Lower lobe of right lung (tissue), 2 donors: ENCODE measurements at places on chromosomes 6 and 20. TPM values are rescaled to one million over a fixed set of nuclear protein-coding genes. Genes with fewer than 3 reads are reported as not detected.

DNA sequence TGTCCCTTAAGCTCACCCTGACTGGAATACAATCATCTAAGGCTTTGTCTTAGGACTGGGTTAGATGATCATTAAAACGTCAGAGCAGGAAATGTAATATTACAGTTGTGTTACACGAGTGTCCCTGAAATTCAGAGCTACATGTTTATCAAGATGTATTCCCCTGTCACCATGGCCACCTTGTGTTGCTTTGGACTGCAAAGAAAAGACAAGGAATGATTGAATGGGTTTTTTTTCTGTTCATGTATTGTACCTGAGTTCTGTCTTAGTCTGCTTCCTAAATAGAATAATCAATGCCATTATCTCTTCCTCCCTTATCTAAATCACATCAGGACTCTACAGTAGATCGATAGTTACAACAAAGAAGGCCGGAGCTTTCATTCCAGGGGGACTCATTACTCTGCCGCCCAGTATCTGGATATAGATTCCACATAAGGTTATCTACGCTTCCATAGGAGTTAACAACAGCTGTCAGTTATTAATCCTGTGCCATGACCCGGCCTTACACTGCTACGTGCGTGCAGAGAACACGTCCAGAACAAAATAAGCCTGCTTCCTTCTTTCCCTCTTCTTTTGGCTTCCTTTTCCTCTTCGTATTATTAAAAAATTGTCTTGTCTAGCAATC lies 274.1 kb upstream of the SASH1 start:
- no peak for DNase-seq

DNA sequence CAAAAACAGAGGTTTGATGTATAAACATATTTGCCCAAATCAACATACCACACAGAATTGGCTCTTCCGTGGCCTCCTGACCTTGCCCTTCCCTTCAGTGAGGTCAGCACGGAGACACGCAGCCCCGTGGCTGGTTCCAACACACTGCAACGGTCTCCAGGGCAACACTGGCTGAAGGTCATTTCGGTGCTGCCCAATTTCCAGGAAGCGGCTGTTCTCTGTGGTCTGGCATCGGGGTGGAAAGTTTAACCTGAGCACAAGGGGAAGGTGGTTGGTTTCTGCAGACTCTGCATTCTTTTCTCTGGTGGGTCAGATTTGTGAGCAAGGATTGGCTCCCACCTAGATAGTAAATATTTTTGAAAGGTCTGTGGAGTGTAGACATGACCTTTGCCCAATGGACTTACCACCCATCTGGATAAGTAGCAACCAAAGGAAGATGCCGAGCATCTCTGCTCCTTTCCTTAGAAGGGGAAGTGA lies 177.6 kb upstream of the PHACTR1 start:
- DNase-seq: peak; percentile 48

DNA sequence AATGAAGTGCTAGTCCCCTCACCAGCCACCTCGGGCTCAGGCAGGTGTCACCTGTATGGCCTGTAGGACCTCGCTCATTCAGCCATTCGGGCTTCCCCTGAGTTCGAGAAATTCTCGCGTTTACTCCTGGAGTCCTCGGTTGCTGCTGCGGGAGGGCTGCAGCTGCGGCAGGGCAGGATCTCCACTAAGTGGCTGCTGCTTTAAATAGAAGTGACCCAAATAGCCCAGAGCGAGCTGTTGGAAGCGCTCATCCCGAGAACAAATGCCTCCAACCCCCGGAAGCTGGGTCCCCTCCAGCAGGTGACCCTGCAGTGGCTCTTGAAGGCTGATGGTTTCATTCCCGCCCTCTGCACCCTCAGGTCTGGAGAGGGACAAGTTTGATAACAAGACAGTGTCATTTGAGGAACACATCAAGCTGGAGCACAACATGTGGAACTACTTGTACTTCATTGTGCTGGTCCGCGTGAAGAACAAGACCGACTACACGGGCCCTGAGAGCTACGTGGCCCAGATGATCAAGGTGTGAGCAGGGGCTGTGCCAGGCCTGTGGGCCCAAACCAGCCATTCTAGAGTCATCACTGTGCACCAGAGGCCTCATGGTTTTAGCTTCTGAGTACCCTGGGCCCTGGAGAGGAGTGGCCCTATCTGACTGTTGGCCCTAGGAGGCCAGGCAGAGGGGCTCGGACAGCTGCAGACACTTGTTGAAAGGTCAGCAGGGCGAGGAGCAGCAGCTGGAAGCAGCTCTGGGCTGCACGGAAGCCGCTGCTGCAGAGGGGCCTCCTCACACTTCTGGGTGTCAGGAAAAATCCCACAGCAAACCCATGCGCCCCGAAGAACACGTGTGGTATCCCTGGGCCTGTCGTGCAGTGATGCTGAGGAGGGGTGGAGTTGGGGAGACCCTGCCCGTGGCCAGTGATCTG lies 18.1 kb downstream of the UQCC2 start:
- DNase-seq: no peak

- DNase-seq: peak; percentile 100
These were observed 588 bp upstream of the ACSS2 start for GRCh38 chr20:34875642-34876405.

GRCh38 chr20:47318027-47318585 lies 38.4 kb downstream of the ZMYND8 start:
- DNase-seq: peak; percentile 52

DNA sequence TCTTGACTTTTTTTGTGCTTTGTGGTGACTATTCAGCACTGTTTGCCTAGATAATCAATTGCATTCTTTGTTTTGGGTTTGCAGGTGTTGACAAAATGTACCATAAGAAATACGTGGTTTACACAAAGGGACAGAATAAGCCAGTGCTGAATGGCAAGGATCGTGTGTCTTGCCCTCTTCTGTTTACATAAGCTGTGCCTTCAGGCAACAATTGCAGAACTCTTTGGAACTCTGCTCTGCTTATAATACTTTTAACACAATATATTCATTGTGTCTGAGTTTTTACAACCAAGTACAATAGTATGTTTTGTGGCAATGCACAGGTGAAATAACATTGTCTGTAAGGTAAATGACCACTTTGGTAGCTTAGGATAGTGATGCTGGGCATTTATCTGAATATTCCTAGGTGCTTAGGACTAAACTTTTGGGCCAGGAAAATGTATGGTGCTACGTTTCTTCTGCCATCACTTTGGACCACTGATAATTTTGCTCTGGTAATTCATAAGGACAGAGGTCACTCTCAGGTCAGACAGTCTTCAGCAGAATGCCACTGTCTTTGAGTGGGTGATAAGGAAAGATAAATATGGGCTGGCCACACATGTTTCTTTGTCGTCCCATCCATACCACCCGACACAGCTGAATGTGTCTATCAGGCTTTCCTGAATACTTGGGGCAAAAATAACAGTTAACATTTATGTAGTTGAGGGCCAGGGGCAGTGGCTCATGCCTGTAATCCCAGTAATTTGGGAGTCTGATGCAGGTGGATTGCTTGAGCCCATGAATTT lies 344.6 kb upstream of the IMPG1 start:
- DNase-seq: no peak

- DNase-seq: no peak
These were observed at the start of gene HLA-DPB1 for GRCh38 chr6:33075568-33076405. TSS of gene HLA-DPB1 (plus strand) at chr6:33075990. CDS start at chr6:33076042, 52 bp downstream.

Gene GNAS-AS1
- total RNA-seq: 0.97 TPM

Gene GGTLC1
- 57.2 TPM for total RNA-seq
